ENCODE measurements at places on chromosomes 5 and 9. TPM values are rescaled to one million over a fixed set of nuclear protein-coding genes. Genes with fewer than 3 reads are reported as not detected.

PCDHB7 gene
- not detected for total RNA-seq

FOXD4L3 gene
- not detected for total RNA-seq

FOXI1 gene
- total RNA-seq, result not detected

PCSK5 gene
- 23.2 TPM for total RNA-seq

SLC36A3 gene
- not detected for total RNA-seq

ACSL6 gene
- not detected for total RNA-seq

DOK3 gene
- total RNA-seq, result 0.36 TPM

EIF4E1B gene
- total RNA-seq, result not detected

STKLD1 gene
- total RNA-seq, result not detected

GPRIN1 gene
- total RNA-seq, result 34.0 TPM

LIFR gene
- total RNA-seq, result 17.1 TPM

SPAG8 gene
- total RNA-seq, result 0.12 TPM

FOXE1 gene
- 0.35 TPM for total RNA-seq

RASGRF2 gene
- 2.6 TPM for total RNA-seq

DMRT3 gene
- total RNA-seq, result 1.4 TPM

FAM151B gene
- 0.06 TPM for total RNA-seq

KCNV2 gene
- total RNA-seq, result not detected

ARID3C gene
- total RNA-seq, result not detected

CDK7 gene
- total RNA-seq, result 48.2 TPM

TTC39B gene
- 5.2 TPM for total RNA-seq

GPR151 gene
- not detected for total RNA-seq

MLANA gene
- total RNA-seq, result not detected

NREP gene
- 58.6 TPM for total RNA-seq

FGF1 gene
- total RNA-seq, result 4.7 TPM

AGGF1 gene
- 14.8 TPM for total RNA-seq

All from epithelial cell of proximal tubule (primary cell).